ENCODE measurements at places on chromosomes 6 and 20.

- DNase-seq: no peak
These were observed 24.7 kb upstream of the KCNK16 start for GRCh38 chr6:39347206-39347605.

GRCh38 chr6:36666826-36667591 is 11.5 kb upstream of the CDKN1A start:
- DNase-seq: no peak

- no peak for DNase-seq
These were observed 314.0 kb upstream of the RSPO3 start for GRCh38 chr6:126804332-126805064.

- DNase-seq: no peak
These were observed 38.7 kb downstream of the SPDEF start for GRCh38 chr6:34517461-34517881.

DNA sequence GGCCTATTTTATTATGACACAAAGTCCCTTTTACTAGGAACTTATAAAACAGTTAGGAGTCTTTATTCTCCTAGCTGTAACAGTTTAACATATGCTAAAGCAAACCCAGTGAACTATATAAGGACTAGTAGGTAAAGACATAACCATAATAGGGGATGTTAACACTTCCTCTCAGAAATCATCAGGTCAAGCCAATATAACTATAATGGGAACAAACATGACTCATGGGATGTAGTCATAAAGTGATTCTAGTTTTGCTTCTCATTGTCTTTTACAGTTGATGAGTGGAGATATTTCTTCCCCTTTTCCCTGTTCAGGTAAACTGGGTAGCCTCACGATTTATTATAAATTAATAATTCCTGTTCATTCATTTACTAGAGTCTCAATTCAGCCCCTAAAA is 9.7 kb downstream of the PTCHD4 start:
- DNase-seq: no peak

- no peak for DNase-seq
These were observed 13.8 kb upstream of the POLR1H start for GRCh38 chr6:30047220-30047619.

All from stimulated activated CD8-positive, alpha-beta memory T cell treated with anti-CD3 and anti-CD28 coated beads, Interleukin-7, amount 100 ng/mL, for 24 hours (primary cell).